ENCODE measurements at places on chromosomes 4 and X.
A peak's percentile ranks its signal among the peaks of the same experiment; 100 is the strongest.

- no peak for DNase-seq
These were observed 4.3 kb upstream of the NAA15 start for GRCh38 chr4:139297001-139297410.

DNA sequence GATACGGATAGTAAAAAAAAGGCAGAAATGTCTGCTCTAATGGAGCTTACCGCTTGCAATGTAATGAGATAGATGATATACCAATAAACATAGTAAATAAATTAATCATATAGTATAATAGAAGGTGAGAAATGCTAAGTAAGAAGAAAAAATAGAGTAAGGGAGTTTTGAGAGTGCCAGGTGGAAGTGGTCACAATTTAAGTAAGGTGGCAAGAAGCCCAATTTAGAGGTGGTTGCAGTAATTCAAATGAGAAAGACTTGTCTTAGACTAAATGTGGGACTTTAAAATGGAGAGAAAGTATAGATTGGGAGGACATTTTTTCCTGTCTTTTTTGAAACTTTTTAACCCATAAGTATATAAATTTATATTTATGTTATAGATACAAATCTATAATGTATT lies 26.0 kb downstream of the TBC1D19 start:
- no peak for DNase-seq

DNA sequence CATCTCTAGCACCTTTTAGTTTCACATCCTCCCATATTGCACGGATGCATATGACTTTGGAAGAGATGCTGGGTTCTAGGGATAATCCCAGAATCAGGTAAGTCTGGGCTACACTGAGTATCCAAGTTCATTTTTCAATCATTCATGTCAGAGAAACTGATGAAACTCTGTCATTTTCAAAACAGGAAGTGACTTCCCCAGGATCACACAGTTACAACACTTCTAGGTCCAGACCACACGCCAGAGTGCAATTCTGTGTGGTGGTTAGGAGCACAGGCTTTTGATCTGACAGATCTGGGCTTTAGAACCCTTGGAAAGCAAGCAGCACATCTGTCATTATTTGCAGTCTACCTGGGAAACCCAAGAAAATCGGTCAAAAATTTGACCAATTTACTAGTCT lies 52.1 kb upstream of the CDKN2AIP start:
- DNase-seq, result no peak

GRCh38 chrX:48938721-48939425 lies 18.5 kb downstream of the OTUD5 start:
- no peak for DNase-seq

DNA sequence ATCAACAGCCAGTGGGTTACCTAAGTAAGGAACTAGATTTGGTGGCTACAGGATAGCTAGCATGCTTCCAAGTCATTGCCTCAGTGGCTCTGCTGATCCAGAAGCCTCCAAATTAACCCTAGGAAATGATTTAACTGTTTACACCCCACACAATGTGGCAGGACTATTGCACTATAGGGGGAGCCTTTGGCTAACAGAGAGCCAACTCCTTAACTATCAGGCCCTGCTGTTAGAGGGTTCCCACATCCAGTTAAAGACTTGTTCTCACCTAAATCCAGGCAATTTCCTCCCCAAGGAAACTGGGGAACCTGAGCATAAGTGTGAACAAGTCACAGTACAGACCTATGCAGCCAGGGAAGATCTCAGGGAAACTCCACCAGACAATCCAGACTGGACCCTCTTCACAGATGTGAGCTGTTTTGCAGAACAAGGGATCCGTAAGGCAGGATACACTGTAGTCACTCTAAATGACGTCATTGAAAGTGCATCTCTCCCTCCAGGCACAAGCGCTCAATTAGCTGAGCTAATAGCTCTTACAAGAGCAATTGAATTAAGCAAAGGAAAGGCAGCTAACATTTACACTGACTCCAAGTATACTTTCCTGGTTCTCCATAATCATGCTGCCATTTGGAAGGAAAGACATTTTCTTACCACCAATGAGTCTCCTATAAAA lies 185.3 kb upstream of the SPOCK3 start:
- DNase-seq, result no peak

GRCh38 chrX:20712811-20713210 lies 446.1 kb upstream of the RPS6KA3 start:
- DNase-seq, result no peak

GRCh38 chr4:184568770-184569169 lies 80.5 kb downstream of the CASP3 start:
- DNase-seq, result no peak

- DNase-seq, result no peak
These were observed 1127.6 kb downstream of the ADGRL3 start for GRCh38 chr4:62327612-62328297.

DNA sequence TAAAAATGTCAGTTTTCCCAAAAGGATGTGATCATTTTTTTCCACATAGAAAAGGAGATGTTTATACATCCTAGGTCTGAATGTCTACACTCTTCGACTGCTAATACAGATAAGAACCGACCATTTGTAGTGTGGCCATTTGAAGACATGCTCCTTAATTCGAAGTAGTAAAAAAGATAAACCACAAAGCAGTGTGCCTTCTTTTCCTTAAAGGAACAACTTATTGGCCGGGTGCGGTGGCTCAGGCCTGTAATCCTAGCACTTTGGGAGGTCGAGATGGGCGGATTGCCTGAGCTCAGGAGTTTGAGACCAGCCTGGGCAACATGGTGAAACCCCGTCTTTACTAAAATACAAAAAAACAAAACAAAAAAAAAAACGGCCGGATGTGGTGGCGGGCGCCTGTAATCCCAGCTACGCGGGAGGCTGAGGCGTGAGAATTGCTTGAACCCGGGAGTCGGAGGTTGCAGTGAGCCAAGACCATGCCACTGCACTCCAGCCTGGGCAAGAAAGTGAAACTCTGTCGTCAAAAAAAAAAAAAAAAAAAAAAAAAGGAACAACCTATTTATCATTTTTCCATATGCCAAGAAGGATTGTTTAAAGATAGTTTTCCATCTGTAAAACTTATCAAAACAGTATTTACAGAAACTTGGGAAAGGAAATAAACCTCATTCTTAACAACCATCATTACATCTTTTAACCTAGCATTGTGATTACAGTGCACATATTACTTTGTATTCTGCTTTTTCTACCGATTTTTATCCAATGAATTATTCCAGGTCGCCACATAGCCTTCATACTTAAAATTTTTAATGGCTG lies 2.6 kb downstream of the INTS6L start:
- no peak for DNase-seq

DNA sequence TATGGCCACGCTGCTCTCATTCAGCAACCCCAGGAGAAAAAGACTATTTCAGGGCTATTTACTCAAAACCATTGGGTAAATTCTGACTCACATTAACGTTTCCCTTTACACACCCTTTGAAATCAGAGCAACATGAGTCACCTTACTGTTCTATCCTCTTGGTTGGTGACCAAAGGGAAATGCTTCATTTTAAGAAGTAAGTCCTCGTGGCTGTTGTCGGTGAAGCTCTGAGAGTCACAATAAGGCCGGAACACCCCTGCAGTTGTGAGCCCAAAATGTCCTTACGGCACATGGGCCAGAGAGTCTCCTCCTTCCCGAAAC lies 56.3 kb upstream of the SPRY1 start:
- DNase-seq, result peak; percentile 85

DNA sequence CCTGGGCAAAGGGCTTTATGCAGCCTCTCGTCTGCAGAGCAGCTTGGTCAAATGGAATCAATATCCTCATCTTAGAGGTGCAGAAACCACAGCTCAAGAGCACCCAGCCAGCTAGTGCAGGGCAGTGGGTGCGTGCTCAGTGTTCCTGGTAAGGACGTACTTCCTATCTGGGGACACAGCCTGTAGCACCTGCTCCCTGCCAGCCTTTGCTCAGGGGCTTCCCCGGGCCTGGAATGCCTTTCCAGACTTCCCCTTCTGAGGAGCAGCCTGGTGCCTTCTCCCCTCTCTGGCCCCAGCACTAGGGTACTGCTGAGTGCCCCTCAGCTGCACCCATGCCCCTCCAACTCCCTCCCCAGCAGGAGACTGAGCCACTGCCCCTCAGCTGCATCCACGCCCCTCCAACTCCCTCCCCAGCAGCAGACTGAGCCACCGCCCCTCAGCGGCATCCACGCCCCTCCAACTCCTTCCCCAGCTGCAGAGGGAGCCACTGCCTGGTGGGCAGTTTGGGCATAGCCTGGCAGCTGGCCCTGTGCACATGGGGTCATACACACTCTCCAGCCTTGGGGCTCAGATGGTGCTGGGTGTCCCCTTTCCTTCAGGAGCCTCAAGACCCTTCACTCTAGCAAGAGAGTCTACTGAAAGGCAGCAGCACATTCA lies 42.2 kb upstream of the AFAP1 start:
- no peak for DNase-seq

GRCh38 chr4:168540086-168540485 lies 43.2 kb downstream of the PALLD start:
- DNase-seq, result peak; percentile 54

GRCh38 chr4:86939729-86940575 lies 5.1 kb downstream of the AFF1 start:
- peak; percentile 41 for DNase-seq

DNA sequence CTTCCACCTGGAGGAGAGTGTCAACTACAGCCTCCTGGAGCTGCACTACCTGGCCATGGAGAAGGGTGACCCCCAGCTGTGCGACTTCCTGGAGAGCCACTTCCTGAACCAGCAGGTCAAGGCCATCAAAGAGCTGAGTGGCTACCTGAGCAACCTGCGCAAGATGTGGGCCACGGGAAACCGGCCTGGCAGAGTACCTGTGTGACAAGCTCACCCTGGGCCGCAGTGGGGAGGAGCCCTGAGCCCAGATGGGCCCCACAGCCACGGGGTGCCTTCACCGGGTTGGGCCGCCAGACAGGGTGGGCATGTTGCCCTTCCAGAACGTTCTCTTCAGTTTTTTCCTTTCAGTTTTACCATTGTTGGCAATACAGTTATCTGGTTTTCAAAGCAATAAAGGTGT lies 15.2 kb upstream of the FAM47A start:
- no peak for DNase-seq

DNA sequence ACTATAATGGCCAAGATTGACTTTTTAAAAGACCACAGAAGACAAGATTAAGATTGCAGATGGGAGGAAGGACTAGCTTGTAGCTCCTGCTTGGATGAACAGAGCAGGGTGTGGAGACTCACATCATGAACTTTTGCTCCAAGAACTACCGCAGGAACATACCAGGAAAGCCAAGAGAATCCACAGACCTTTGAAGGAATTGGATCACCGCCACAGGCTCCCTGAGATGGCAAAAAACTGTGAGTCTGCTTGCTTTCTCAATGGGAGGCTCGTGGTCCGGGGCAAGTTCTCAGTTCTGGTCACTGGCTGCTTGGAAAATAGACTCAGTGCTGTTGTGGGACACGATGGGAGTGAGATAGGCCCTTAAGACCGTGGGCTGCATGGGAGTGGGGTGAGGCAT lies 276.6 kb downstream of the CCSER1 start:
- DNase-seq, result no peak

- no peak for DNase-seq
These were observed 28.6 kb downstream of the SULT1B1 start for GRCh38 chr4:69731847-69732246.

DNA sequence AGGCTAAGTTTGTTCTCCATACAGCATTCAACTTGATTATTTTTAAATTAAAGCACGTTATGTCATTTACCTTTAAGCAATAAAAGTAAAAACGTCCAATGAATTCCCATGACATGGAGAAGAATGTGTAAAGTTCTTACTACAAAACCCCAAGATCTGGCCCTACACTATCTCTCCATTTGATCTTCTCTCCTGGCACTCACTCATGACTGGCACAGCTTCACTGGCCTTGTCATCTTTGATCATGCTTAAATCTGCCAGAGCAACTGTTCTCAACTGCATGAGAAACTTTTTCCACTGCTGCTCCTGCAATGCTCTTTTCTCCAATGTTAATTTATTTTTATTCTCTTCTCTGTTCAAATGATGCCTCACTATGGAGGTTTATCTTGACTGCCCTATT lies 1109.0 kb upstream of the IGFBP7 start:
- DNase-seq, result no peak

- peak; percentile 68 for DNase-seq
These were observed 39.3 kb downstream of the AFM start for GRCh38 chr4:73520821-73521220.

DNA sequence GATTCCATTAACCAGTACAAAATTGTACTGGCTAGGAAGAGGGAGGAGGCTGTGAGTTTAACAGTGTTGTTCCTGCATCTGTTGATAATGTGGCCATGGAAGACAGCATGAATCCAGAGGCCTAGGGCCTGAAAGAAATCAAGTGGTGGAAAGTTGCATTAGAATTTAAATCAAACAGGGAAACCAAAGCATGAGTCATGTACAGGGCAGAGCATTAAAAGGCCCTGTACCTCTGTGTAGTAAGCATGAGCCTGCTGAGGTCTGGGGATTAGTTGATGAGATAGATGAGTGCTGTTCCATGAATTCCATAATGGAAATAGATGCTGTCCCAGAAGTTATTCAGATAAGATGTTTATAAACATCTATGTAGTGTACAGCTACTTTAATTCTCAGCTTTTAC lies 58.3 kb downstream of the MID1IP1 start:
- DNase-seq, result peak; percentile 16

- no peak for DNase-seq
These were observed 173.2 kb upstream of the TECRL start for GRCh38 chr4:64582492-64582891.

DNA sequence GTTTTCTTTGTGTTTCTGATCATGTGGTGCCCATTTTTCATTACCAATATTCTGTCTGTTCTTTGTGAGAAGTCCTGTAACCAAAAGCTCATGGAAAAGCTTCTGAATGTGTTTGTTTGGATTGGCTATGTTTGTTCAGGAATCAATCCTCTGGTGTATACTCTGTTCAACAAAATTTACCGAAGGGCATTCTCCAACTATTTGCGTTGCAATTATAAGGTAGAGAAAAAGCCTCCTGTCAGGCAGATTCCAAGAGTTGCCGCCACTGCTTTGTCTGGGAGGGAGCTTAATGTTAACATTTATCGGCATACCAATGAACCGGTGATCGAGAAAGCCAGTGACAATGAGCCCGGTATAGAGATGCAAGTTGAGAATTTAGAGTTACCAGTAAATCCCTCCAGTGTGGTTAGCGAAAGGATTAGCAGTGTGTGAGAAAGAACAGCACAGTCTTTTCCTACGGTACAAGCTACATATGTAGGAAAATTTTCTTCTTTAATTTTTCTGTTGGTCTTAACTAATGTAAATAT lies 110.4 kb downstream of the IL13RA2 start:
- DNase-seq, result no peak
